Left lung (tissue), 14 donors: ENCODE measurements at places on chromosomes 4 and X. TPM values are rescaled to one million over a fixed set of nuclear protein-coding genes. Genes with fewer than 3 reads are reported as not detected.

DNA sequence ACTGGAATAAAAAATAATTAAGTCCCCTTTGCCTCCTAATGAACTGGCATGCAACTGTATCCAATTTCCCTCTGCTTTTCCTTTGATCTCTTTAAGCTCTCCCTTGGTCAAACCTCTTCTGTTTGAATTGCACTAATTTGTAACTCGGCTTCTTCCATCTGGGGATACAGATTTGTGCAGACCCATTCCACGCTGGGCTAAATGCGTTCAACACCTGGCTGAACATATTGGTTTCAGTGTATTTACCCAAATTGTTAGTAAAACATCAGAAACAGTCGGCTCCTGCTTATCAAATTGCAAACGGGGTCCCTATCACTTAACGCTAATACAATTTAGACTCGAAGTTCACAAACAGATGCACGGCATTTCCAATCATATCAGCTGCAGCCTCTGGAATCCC, 124.9 kb upstream of the TAPT1 start:
- H3K27me3 ChIP-seq, result no peaks in the 10 kb centered on the region
- H3K27ac ChIP-seq, result no peak overlapping the region
- no peaks in the 10 kb centered on the region for H3K36me3 ChIP-seq

- peaks cover 3% of the 10 kb centered on the region for H3K27me3 ChIP-seq
- H3K4me3 ChIP-seq, result no peak overlapping the region
- H3K27ac ChIP-seq, result no peak overlapping the region
- H3K36me3 ChIP-seq, result no peaks in the 10 kb centered on the region
These were observed 155.7 kb downstream of the CHIC2 start for GRCh38 chr4:53908661-53909078.

GRCh38 chrX:150324919-150325318, 38.2 kb upstream of the MAMLD1 start:
- no peaks in the 10 kb centered on the region for H3K4me1 ChIP-seq
- peak; percentile 3 for DNase-seq

GRCh38 chr4:174377613-174378012, 93.9 kb downstream of the CEP44 start:
- no peak overlapping the region for H3K4me3 ChIP-seq
- H3K4me1 ChIP-seq, result no peaks in the 10 kb centered on the region
- H3K27me3 ChIP-seq, result no peaks in the 10 kb centered on the region
- H3K27ac ChIP-seq, result no peak overlapping the region

GRCh38 chrX:153463031-153463430, 7.3 kb downstream of the HAUS7 start:
- H3K36me3 ChIP-seq, result peaks cover 23% of the 10 kb centered on the region
- DNase-seq, result no peak
- no peaks in the 10 kb centered on the region for H3K27me3 ChIP-seq
- H3K27ac ChIP-seq, result no peak overlapping the region
- no peak overlapping the region for H3K4me3 ChIP-seq

DNA sequence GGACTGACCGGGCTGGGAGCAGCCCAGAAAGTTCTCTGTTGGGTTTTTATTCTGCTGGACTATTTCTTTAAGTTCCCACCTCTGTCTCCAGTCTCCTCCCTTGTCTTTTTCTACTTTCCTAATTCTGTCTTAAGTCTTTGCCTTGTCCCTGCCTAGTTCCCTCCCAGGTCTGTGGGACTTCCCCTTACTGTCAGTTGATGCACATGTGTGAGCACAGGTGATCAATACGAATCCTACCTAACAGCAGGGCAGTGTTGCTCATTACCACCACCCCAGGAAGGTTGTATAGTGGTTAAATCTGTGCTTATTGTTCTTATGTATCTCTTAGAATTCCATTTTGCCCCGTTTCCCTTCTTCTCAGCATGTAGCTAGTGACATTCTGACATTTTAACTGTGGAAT, 62.1 kb downstream of the GALNTL6 start:
- no peak for DNase-seq
- no peak overlapping the region for H3K4me3 ChIP-seq
- H3K27ac ChIP-seq, result no peak overlapping the region
- H3K36me3 ChIP-seq, result no peaks in the 10 kb centered on the region
- H3K4me1 ChIP-seq, result no peaks in the 10 kb centered on the region
- no peaks in the 10 kb centered on the region for H3K27me3 ChIP-seq

GRCh38 chr4:54657185-54657550, 589 bp upstream of the KIT start:
- peaks cover 6% of the 10 kb centered on the region for H3K4me1 ChIP-seq
- no peak for DNase-seq
- H3K36me3 ChIP-seq, result no peaks in the 10 kb centered on the region
- H3K27me3 ChIP-seq, result peaks cover 43% of the 10 kb centered on the region

- no peak overlapping the region for H3K4me3 ChIP-seq
- no peaks in the 10 kb centered on the region for H3K4me1 ChIP-seq
- H3K36me3 ChIP-seq, result no peaks in the 10 kb centered on the region
- no peak for DNase-seq
These were observed 2190.6 kb upstream of the TENM3 start for GRCh38 chr4:180052629-180053028.

GRCh38 chrX:100328351-100328750, 81.7 kb downstream of the PCDH19 start:
- H3K27ac ChIP-seq, result no peak overlapping the region
- no peaks in the 10 kb centered on the region for H3K36me3 ChIP-seq
- H3K27me3 ChIP-seq, result no peaks in the 10 kb centered on the region
- no peak for DNase-seq
- H3K4me1 ChIP-seq, result no peaks in the 10 kb centered on the region

DNA sequence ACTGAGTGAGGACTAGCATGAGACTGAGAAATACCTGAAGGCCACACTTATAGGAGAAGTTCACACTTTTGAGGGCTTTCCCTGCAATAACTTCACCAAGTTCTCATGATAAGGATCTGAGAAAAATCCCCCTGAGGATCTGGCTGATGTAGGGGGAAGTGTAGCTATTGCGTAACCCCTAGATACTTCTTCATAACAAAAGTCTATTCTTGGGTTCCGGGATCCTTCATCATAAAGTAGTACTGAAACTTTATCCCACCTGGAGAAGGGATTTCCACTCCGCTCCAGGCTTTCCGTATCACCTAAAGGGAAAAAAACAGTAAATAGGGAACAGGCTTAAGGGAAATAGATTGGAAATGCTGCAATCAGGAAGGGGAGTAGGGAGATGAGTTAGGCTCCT, 13.3 kb downstream of the USP27X start:
- no peak overlapping the region for H3K4me3 ChIP-seq
- no peaks in the 10 kb centered on the region for H3K27me3 ChIP-seq
- no peak for DNase-seq
- H3K4me1 ChIP-seq, result no peaks in the 10 kb centered on the region

GRCh38 chr4:113636438-113636818, 125.1 kb downstream of the CAMK2D start:
- no peaks in the 10 kb centered on the region for H3K36me3 ChIP-seq
- no peak for DNase-seq
- no peaks in the 10 kb centered on the region for H3K27me3 ChIP-seq
- no peak overlapping the region for H3K4me3 ChIP-seq
- H3K27ac ChIP-seq, result no peak overlapping the region

GRCh38 chr4:61860376-61860775, 660.2 kb downstream of the ADGRL3 start:
- DNase-seq, result no peak
- H3K4me1 ChIP-seq, result no peaks in the 10 kb centered on the region
- no peak overlapping the region for H3K4me3 ChIP-seq
- H3K27me3 ChIP-seq, result no peaks in the 10 kb centered on the region
- no peak overlapping the region for H3K27ac ChIP-seq

DNA sequence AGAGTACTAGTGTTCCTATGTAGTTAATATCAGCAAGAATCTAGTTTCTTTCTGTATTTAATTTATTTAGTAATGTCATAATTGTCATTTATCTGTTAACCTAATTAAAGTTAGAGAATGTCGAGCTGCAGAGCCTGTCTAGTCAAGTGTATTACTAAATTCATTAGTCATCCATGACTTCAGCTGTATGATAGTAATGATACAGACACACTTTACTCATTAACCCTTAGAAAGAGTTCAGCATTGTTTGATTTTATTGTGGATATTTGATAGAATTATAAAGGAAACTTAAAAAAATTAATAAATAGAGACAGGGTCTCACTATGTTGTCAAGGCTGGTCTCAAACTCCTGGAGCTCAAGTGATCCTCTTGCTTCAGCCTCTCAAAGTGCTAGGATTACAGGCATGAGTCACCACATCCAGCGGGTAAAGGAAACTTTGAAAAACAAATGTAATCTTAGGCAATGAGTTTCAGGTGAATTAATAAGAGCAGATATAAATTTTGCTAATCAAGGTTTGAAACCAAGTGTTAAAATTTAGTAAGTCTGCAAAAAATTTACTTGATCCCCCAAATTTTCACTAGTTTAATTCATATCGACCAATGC, 110.6 kb downstream of the ANK2 start:
- H3K27ac ChIP-seq, result no peak overlapping the region
- H3K27me3 ChIP-seq, result no peaks in the 10 kb centered on the region
- H3K4me1 ChIP-seq, result no peaks in the 10 kb centered on the region

- H3K27ac ChIP-seq, result no peak overlapping the region
- H3K4me1 ChIP-seq, result no peaks in the 10 kb centered on the region
- DNase-seq, result peak; percentile 80
- no peaks in the 10 kb centered on the region for H3K36me3 ChIP-seq
These were observed 73.7 kb upstream of the ACSL1 start for GRCh38 chr4:184899261-184900134.

GRCh38 chr4:55996646-55997045, 47.9 kb downstream of the CEP135 start:
- no peak for DNase-seq
- H3K4me1 ChIP-seq, result no peaks in the 10 kb centered on the region
- H3K36me3 ChIP-seq, result no peaks in the 10 kb centered on the region
- H3K27ac ChIP-seq, result no peak overlapping the region
- H3K4me3 ChIP-seq, result no peak overlapping the region

- H3K27ac ChIP-seq, result no peak overlapping the region
- no peak for DNase-seq
- H3K4me1 ChIP-seq, result peaks cover 6% of the 10 kb centered on the region
- peak overlapping the region; percentile 11 for H3K4me3 ChIP-seq
- no peaks in the 10 kb centered on the region for H3K27me3 ChIP-seq
These were observed 531 bp downstream of the RUFY3 start for GRCh38 chr4:70722199-70722791.

DNA sequence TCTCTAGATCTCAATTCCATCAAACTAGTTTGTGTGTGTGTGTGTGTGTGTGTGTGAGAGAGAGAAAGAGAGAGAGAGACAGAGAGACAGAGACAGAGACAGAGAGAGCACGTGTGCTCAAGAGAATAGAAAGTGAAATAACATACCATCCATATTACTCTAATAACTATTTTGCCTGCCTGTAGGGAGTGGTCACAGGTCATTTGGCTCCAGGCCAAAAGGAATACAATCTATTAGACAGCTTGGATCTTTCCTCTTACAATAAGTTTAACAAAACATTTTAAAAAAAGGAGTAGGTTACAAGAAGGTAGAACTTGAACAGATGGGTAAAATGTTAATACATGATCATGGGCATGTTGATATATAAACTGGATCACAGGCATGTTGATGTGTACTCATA, 76.2 kb downstream of the COL4A6 start:
- H3K4me1 ChIP-seq, result no peaks in the 10 kb centered on the region
- no peaks in the 10 kb centered on the region for H3K36me3 ChIP-seq
- H3K4me3 ChIP-seq, result no peak overlapping the region

DNA sequence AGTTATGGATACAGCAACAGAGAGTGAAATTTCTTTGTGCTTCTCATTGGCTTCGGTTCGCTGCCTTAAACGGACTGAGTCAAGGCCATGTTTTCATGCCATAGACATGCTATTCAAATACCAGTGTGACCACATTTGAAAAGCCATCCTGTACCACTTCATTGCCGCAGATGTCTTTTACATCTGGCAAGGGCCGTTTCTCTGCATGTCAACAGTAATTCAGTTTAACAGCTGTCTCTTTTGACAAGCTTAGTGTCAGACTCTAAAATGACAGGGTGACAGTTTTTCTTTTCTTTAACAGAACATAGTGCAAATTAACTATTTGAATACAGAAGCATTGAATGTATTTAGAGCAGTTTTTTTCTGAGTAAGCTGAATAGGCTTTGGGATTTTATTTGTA, 362.2 kb upstream of the POU3F4 start:
- no peak overlapping the region for H3K27ac ChIP-seq
- no peak for DNase-seq
- H3K36me3 ChIP-seq, result no peaks in the 10 kb centered on the region
- H3K4me1 ChIP-seq, result no peaks in the 10 kb centered on the region

DNA sequence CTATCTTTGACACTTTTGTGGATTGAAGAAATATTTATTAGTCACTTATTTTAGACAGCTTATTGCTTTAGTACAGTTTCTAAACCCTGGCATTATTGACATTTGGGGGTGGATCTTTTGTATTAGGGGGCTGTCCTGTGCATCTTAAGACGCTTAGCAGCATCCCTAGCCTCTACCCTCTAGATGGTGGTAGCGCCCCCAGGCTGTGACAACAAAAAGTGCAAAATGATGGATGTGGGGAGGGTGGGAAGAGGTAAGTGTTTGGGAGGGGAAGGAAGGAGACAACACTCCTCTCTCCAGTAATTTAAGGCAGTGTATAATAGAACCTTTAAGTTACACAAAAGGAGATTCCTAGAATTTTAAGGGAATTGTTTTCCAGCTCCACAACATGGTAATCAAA, 1210.6 kb downstream of the C4orf33 start:
- H3K27me3 ChIP-seq, result no peaks in the 10 kb centered on the region
- H3K4me1 ChIP-seq, result no peaks in the 10 kb centered on the region
- no peak for DNase-seq
- no peak overlapping the region for H3K4me3 ChIP-seq

DNA sequence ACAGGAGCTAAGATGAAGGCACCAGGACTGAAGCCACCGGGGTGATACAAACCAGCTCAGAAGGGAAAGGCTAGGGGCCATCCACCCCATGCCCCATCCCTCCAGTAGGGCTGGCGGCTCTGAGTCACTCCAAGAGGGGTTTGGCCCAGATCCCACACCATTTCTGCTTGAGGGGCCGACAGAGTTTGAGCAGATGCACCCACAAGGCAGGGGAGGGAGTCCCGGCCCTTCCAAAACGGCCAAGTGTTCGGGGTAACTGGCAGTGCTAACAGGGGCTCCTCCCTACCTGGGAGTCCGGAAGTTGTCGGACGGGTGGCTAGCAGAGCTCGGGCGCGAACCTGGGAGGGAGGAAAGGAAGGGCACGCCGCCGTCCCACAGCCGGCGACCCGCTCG, 412 bp downstream of the SLC10A3 start:
- no peaks in the 10 kb centered on the region for H3K36me3 ChIP-seq
- peaks cover 36% of the 10 kb centered on the region for H3K4me1 ChIP-seq
- no peak for DNase-seq
- H3K4me3 ChIP-seq, result peak overlapping the region; percentile 54

The FHIP1A gene
- 4.2 TPM for polyA plus RNA-seq

The SH3BGRL gene
- polyA plus RNA-seq, result 208 TPM

The TRIM60 gene
- polyA plus RNA-seq, result not detected

The BEX5 gene
- polyA plus RNA-seq, result 2.8 TPM

The FAAH2 gene
- 6.3 TPM for polyA plus RNA-seq

The ABRAXAS1 gene
- 50.2 TPM for polyA plus RNA-seq

The SPIN2A gene
- 2.7 TPM for polyA plus RNA-seq

The FAM53A gene
- 2.2 TPM for polyA plus RNA-seq

The RHOH gene
- polyA plus RNA-seq, result 0.29 TPM

The PGM2 gene
- 26.8 TPM for polyA plus RNA-seq

The SPATA18 gene
- polyA plus RNA-seq, result 9.7 TPM

The FAT1 gene
- 253 TPM for polyA plus RNA-seq
